Posterior cingulate gyrus (tissue), 11 donors: ENCODE measurements at places on chromosomes 3 and 15.
A peak's percentile ranks its signal among the peaks of the same experiment; 100 is the strongest.

DNA sequence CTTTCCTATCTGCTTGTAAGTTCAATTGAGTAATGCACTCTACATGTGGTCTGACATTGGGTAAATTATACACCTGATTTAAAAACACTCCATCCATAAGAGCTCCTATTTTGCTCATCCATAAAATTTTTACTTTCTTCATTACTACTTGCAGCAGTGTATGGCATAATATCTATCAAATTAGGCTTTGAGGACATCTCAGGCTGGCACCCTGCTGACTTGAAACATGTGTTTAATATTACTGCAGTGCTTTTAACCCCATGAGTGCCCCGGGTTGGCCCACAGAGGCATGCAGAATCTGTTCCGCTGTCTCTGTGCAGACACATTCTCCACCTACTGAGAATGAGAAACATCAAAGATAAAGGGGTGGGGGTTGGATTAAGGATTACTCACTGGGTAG is 249.9 kb upstream of the DNAJC19 start:
- no peak for DNase-seq

DNA sequence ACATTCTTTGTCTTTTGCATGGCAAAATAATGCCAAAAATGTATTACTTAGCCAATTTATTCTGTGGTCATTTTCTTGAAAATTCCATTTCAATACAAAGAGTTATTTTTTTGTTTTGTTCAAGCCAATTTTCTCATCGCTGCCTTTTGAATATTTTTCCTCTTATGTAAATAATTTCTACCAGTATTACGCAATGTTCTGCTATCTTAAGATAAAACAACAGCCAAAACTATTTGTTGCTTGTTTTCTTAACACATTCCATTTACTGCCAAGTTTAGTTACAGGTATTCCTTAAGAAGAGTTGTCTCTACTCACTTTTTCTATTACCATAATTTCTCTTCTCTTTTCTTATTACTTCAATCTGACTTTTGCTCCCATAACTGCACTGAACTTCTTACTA is 163.1 kb downstream of the ROBO1 start:
- DNase-seq = no peak

DNA sequence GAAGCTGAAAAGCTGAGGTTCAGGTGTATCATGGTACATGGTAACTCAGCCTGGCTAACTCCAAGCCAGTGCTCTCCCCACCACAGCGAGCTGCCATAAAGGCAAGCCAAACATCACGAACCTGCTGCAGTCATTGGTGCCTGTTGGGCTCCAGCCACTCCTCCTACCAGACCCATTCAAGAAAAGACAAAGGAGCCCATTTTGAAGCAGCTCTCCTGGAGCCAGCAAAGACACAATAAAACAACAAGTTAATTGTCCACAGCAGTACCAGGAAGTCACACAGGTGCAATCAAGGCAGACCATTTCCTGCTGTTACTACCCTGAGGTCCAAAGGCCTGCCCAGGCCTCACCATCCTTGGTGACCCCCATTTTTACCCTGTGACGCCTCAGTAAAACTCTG is 77.6 kb downstream of the DAPK2 start:
- no peak for DNase-seq

DNA sequence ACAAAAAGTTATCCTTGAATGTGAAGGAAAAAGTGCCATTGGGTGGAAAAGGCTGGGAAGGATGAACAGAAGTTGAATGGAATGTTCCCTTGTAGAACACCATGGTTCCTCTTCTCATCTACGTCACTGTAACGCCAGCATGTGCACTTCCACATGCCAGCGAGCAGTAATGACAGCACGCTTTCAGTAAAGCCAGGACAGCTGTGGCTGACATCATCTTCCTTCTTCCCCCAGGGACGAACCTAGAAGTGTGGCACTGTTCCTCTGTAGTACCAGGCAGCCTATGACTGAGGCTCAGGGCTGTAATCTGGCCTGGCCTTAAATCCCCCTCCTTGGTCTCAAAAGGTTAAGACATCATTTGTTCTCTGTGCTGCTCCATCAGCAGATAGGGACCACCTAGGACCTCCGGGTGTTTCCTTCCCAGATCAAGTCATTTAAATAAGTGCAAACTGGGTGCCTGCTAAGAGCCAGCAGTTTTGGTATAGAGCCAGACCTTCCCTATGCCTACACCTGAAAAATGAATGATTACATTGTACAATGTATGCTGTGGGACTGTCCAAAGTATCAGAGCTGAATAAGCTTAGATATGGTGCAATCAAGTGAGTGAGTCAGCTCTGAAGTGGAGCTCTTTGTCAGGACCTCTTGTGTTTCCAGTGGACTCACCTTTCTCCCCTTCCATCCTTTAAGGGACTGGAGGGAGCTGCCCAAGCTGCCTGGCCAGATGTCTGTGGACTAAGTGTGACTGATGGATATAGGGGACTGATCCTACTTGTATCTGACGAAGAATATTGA is 5.6 kb upstream of the SRPRB start:
- DNase-seq = no peak

GRCh38 chr3:119662604-119663373 is 2.4 kb upstream of the POPDC2 start:
- no peak for DNase-seq

- DNase-seq = no peak
Measured at GRCh38 chr15:98785807-98786621, 137.7 kb downstream of the IGF1R start.

GRCh38 chr15:52343831-52344230 is 48.2 kb upstream of the MYO5C start:
- DNase-seq = no peak

DNA sequence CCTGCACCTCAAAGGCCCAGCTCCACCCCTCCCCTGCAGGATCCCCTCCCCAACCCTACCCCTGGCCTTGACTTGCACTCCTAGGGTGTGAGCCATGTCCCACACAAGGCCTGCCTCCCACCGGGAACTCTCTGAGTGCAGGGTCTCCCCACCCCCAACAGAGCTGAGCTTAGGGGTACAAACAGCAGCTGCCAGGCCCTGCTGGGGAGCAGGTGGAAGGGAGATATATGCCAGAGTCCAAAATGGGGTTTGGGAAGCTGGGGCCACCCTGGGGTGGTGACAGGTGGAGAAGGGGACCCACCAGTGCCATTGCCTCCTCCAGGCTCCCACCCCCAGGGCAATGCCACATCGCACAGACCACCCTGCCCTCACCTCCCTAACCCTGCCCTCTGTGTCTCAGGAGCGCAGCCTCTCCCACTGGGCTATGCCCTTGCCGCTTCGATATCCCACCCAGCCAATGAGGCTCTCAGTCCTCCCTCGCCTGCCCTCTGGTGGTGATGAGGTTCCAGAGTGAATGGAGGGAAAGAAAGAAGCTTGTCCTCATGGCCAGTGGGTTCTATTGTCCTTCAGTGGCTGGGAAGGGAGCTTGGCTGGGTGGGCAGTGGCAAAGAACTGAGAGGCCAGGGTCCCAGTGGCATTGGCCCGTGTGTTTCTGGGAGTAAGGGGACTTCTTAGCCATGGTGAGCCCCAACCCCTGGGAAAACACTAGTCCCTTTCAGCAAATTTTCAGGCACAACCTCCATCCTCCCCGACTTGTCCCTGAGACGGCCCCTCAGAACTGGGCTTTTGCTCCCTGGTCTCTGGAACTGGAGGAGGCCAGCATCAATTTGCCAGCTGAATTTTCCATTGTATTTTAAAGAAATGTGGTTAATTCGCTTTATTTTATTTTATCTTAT is 46.8 kb downstream of the CYP11A1 start:
- DNase-seq = peak; percentile 67

- no peak for DNase-seq
Measured at GRCh38 chr3:166453478-166453877, 616.3 kb upstream of the BCHE start.
